ENCODE measurements at places on chromosomes 13 and 19. TPM values are rescaled to one million over a fixed set of nuclear protein-coding genes. Genes with fewer than 3 reads are reported as not detected.

Gene ZNF440
- 2.3 TPM for polyA plus RNA-seq

Gene ZNF497
- 0.35 TPM for polyA plus RNA-seq

Gene CYP4F3
- polyA plus RNA-seq: 0.86 TPM

Gene PLA2G4C
- polyA plus RNA-seq: 0.28 TPM

Gene C3
- polyA plus RNA-seq: 142 TPM

Gene TDRD12
- polyA plus RNA-seq: 0.03 TPM

Gene USHBP1
- polyA plus RNA-seq: not detected

Gene PNMA8A
- 0.26 TPM for polyA plus RNA-seq

Gene GPR18
- polyA plus RNA-seq: not detected

Gene TIMM29
- 7.7 TPM for polyA plus RNA-seq

Gene MAN2B1
- polyA plus RNA-seq: 28.3 TPM

Gene ZNF730
- 0.03 TPM for polyA plus RNA-seq

Gene KIR2DL4
- not detected for polyA plus RNA-seq

Gene PRSS57
- not detected for polyA plus RNA-seq

Gene OR10H4
- not detected for polyA plus RNA-seq

Gene RASL11A
- polyA plus RNA-seq: 1.5 TPM

Gene FFAR2
- not detected for polyA plus RNA-seq

Gene ATP4A
- polyA plus RNA-seq: not detected

Gene FAM187B
- not detected for polyA plus RNA-seq

Gene ZNF844
- polyA plus RNA-seq: 0.06 TPM

Gene ZNF559
- 5.2 TPM for polyA plus RNA-seq

Gene ZNF536
- polyA plus RNA-seq: not detected

Gene SKA3
- polyA plus RNA-seq: 12.9 TPM
